ENCODE measurements at places on chromosomes 7 and 10. TPM values are rescaled to one million over a fixed set of nuclear protein-coding genes. Genes with fewer than 3 reads are reported as not detected.

Gene WIPF3
- polyA plus RNA-seq, result 5.8 TPM

Gene ASZ1
- 0.06 TPM for polyA plus RNA-seq

Gene CYP2C19
- polyA plus RNA-seq, result 0.30 TPM

Gene RTKN2
- 12.3 TPM for polyA plus RNA-seq

Gene EEPD1
- 6.3 TPM for polyA plus RNA-seq

Gene CPEB3
- 2.7 TPM for polyA plus RNA-seq

Gene ZNF722
- polyA plus RNA-seq, result not detected

Gene DYDC1
- 0.23 TPM for polyA plus RNA-seq

Gene HPSE2
- 0.71 TPM for polyA plus RNA-seq

Gene SMO
- 110 TPM for polyA plus RNA-seq

Gene TDRD1
- polyA plus RNA-seq, result not detected

Gene PHF14
- polyA plus RNA-seq, result 60.9 TPM

Gene TES
- polyA plus RNA-seq, result 79.3 TPM

Gene PPP1R17
- not detected for polyA plus RNA-seq

Gene ZNF800
- polyA plus RNA-seq, result 17.7 TPM

Gene PNLIPRP3
- not detected for polyA plus RNA-seq

Gene PTN
- 135 TPM for polyA plus RNA-seq

Gene CYP2E1
- polyA plus RNA-seq, result 2.4 TPM

Gene CTAGE4
- 3.1 TPM for polyA plus RNA-seq

Gene VTI1A
- 20.3 TPM for polyA plus RNA-seq

Gene TSPAN15
- polyA plus RNA-seq, result 59.6 TPM

Gene SFTPA1
- not detected for polyA plus RNA-seq

Gene MUC12
- polyA plus RNA-seq, result 0.01 TPM

Gene NUTM2E
- 0.81 TPM for polyA plus RNA-seq

Gene OR13A1
- polyA plus RNA-seq, result 0.10 TPM

Gene CPA2
- polyA plus RNA-seq, result 0.21 TPM

Gene ADCYAP1R1
- 0.75 TPM for polyA plus RNA-seq

Gene CALCR
- polyA plus RNA-seq, result 0.88 TPM

Gene SNX10
- polyA plus RNA-seq, result 14.5 TPM

Gene GPER1
- polyA plus RNA-seq, result 6.5 TPM

Gene EN2
- 0.09 TPM for polyA plus RNA-seq

Gene ZNF25
- polyA plus RNA-seq, result 14.0 TPM

Gene DRGX
- not detected for polyA plus RNA-seq

Gene GDF2
- polyA plus RNA-seq, result not detected

Gene MBL2
- polyA plus RNA-seq, result not detected

Gene NPTX2
- polyA plus RNA-seq, result 2.0 TPM

Gene ITIH5
- polyA plus RNA-seq, result 20.0 TPM

Gene INMT
- polyA plus RNA-seq, result 1.1 TPM

Gene PSD
- 13.2 TPM for polyA plus RNA-seq

Gene CALD1
- 214 TPM for polyA plus RNA-seq

Gene CFAP70
- 11.7 TPM for polyA plus RNA-seq

Gene ZNF511
- polyA plus RNA-seq, result 52.8 TPM

Gene RSU1
- 69.7 TPM for polyA plus RNA-seq

Gene OR2A12
- not detected for polyA plus RNA-seq

Gene KCNMA1
- polyA plus RNA-seq, result 3.2 TPM

Gene LRRD1
- polyA plus RNA-seq, result 0.68 TPM

Gene PLAU
- polyA plus RNA-seq, result 17.6 TPM

Gene ESYT2
- 59.3 TPM for polyA plus RNA-seq

Data from renal pelvis (tissue), 12 donors.